ENCODE measurements at places on chromosomes 12 and 14.

DNA sequence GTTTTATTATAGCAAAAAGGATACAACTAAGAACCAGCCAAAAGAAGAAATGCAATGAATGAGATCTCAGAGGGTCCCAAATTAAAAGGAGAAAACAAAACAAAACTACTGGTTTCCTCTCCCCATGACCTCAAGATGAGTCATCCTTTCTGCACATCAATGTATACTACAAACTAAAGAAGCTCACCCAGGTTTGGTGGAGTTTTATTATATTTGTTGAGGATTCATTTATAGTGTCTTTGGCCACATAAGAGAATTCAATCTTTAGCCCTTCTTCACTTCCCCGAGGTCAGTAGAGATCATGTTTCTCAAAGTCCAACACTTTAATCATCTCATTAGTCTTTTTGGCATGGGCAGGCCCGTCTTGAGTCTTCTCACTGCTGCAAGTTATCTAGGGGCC is 210.6 kb downstream of the SLC6A15 start:
- DNase-seq, result no peak

- DNase-seq, result no peak
These were observed 213.4 kb upstream of the NUDT4 start for GRCh38 chr12:93164103-93164880.

GRCh38 chr14:36047912-36048311 is 128.6 kb downstream of the PTCSC3 start:
- DNase-seq, result no peak

DNA sequence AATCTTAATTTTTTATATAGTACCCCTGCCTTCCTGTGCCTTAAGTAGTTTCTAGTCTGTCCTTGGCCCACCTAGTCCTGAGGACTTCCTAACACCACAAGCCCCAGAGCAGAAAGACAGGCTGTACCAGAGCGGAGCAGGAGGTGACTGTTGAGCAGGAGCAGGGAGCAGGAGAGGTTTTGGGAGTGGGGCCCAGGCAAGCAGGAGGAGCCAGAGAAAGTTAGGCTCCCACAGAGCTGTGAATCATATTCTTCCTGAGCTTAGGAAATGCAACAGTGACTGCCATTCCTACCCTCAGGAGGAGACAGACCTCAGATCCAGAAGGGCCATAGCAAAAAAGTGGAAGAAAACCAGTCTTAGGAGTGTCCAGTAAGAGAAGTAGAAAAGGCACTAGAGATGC is 28.3 kb upstream of the COL2A1 start:
- no peak for DNase-seq

DNA sequence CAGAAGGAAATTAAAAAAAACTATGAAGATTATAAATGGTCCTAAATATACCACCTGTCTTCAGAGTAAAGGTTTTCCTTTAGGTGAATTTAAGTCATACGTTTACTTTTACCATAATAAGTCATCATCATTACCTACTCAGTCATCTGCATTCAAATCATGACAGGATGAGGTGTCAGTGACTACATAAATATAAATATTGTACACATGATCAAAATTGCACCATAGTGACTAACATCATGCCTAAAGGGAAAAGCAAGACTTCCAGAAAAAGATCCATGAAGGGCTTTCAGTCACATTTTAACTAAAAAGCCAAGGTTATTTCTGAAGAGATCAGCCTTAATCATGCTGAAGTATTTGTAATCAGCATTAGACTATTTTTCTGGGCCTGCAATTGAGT is 759.9 kb upstream of the FLRT2 start:
- DNase-seq, result no peak

- DNase-seq, result no peak
These were observed 7.3 kb upstream of the C2CD5 start for GRCh38 chr12:22551624-22552023.

- no peak for DNase-seq
These were observed 4.2 kb downstream of the SH2B3 start for GRCh38 chr12:111409780-111410430.

All from stimulated activated CD8-positive, alpha-beta memory T cell treated with anti-CD3 and anti-CD28 coated beads, Interleukin-12 subunit alpha, Interleukin-12 subunit beta, amount 100 ng/mL, for 1 hour (primary cell).